ENCODE measurements at places on chromosomes 16 and 17.

GRCh38 chr16:89565506-89566372 lies 5.3 kb downstream of the RPL13 start:
- no peak for DNase-seq

GRCh38 chr17:8781776-8782175 lies 17.4 kb downstream of the MFSD6L start:
- no peak for DNase-seq

DNA sequence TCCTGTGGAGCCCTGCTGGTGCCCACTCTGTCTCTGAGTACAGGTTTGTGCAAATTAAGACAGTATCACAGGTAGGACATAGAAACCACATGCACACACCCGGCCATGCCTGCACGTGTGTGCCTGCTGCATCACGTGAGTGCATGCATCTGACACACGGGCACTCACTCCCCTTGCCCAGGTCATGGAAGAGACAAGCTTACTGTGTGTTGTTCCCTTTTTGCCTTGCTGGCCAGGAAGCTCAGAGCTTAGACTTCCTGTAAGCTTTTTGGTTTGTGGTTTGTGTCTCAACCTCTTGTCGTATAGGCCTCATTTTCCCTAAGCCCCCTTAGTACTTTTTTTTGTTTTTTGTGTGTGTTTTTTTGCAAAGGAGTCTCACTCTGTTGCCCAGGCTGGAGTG lies 25.0 kb downstream of the ZNF469 start:
- no peak for DNase-seq

DNA sequence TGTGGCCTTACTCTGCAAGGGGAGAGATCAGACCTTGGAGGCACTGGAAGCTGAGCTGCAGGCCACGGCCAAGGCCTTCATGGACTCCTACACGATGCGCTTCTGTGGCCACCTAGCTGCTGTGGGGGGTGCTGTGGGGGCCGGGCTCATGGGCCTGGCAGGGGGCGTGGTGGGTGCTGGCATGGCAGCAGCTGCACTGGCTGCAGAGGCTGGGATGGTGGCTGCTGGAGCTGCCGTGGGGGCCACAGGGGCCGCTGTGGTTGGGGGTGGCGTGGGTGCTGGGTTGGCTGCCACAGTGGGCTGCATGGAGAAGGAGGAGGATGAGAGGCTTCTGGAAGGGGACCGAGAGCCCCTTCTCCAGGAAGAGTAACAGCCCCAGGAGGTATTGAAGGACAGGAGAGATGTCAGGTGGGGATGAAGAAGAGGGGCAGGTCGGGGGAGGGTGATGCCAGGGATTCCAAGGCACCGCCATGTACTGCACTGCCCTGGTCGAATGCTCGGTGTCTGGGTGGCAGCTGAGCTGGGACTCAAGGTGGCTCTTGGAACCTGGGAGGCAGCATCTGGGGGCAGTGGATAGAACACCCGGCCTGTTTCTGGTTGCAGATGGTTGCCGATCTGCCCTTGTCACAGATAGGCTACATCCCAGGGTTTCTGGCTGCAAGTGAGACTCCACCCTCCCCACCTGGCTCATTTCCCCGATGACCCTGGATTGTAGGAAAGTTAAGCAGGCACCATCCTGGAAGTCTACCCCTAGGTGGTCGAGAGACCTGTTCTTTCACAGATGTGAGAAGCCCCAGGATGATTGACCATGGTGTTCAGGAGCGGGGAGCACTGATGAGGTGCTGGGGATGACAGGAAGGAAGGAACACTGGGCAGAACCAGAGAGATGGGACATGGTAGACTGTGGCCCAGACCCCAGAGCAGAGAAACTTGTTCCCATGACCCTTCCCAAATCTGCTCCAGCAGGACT lies 5.1 kb downstream of the RNF112 start:
- DNase-seq = no peak

DNA sequence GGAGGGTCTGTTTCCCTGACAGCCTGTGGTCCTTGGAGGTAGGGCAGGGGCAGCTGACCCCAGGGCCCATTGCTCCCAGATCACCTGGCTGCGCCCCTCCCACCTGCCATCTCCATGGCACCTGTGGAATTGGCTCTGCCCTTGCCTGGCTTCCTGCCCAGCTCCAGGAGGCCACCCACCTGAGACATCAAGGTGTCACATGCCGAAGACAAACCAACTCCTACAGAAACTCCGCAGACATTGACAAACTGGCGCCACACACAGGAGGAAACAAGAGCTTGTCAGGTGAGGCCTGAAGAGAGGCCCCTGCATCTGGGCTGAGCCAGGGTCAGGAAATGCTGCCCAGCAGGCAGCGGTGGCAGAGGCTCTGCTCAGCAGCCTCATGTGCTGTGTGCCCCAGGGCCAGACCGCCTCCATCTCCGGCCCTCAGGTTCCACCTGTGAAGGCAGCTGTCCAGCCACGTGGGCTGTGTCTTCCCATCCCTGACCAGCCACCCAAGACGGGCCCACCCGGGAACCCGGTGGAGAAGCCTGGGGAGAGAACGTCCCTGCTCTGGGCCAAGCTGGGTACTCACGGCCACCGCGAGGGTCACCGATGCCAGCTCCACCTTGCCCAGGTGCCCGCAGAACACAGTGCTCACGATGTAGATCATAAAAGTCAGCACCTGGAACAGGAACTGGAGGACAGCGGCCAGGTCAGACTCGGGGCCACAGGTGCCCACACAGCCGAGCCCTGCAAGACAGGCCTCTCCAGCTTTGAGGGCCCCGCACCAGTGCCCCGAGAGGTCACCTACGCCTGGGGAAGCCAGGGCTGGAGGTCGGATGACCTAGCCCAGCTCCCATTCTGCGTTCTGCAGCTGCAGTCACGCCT lies 1.6 kb downstream of the SLC47A2 start:
- no peak for DNase-seq

GRCh38 chr16:53266156-53266555 lies 168.1 kb upstream of the RBL2 start:
- no peak for DNase-seq

DNA sequence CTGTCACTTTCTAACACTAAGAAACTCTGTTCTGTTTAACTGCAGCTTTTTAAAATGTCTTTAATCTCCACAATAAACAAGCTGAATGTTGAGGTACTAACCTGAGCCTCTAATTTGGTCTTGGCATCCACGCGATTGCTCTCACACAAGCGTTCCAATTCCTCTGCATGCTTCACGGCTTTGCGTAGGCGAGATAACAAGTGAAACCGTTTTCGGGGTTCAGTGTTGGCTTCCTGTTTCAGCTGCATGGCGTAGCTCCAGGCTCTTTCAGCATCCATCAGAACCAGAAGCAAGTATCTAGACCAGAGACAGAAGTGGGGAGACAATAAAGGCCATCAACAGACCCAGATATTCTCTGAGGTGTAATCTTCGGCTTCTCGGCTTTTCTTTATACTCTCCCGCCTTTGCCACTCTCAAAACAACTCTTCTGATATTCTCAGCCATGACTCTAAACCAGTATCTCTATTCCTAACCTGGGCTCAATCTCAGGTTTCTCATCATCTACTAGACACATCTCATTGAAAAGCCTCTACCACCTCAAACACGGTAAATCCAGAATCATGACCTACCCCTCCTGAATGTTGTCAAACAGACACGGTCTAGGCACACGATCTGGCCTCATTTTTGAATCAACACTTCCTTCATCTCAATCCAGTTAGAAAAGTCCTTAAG lies 8.3 kb downstream of the SRP68 start:
- no peak for DNase-seq

GRCh38 chr16:66850115-66850815 lies 6.1 kb downstream of the CA7 start:
- no peak for DNase-seq

DNA sequence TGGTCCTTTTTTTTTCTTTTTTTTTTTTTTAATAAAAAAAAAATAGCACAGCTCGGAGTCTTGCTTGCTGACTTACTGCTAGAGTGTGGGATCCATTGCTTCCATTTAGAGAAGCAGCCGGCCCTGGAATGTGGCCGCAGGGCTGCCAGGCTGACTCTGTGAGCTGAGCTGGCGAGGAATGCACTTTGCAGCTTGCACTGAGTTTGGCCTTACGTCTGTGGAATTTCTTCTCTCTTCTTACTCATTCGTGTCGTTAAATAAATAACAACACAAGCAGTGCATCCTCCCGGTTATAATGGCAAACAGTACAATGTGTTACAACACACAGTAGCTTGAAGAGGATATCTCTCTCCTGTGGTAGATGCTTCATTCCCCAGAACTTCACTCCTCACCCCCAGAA lies 69.2 kb downstream of the PRKCB start:
- DNase-seq = no peak

DNA sequence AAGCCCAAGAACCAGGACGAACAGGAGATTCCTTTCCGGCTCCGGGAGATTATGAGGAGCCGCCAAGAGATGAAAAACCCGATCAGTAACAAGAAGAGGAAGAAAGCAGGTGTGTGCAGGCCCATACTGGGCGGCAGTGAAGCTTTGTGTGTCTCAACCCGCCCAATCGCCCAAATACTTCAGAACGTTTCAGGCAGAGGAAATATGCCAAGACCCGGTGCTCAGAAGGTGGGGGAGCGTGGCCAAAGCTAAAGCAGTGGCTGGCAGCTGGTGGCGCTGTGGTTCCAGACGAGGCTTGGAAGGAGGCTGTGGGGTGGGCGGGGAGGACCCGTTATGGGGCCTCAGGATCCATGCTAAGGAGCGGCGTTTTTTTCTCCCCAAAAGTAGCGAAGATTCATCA lies 1.2 kb downstream of the CCDC137 start:
- no peak for DNase-seq

DNA sequence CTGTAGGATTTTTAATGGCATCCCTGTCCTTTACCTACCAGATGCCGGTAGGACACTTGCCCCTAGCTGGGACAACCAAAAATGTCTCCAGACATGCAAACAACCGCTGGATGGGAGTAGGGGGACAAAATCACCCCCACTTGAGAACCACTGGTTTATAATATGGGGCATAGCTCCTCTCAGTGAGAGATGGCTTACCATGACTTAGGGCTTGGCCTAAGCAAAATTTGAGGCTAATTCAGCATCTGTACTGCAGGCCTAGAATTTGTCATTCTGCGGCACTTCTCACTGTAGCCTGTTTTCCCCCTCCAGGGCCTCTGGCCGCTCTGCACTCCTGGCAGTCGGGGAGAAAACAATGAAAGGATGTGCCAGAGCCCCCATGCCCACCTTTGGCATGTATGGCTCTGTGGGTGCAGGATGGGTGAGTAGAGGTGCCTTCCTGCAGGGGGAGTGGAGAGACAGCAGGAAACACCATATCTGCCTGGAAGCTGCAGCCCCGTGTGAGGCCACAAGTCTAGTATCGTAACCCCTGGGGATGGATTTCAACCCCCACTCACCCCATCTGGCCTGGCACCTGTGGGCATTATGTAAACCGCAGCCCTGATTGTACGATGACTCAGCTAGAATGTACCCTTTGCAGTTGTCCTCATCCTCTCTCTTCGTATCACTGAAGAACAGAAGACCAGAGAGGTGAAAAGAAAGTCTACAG lies 268.1 kb downstream of the SOX9 start:
- DNase-seq = no peak

- no peak for DNase-seq
These were observed 22.6 kb downstream of the ACSM1 start for GRCh38 chr16:20674684-20675487.

- no peak for DNase-seq
These were observed 87.8 kb downstream of the CRISPLD2 start for GRCh38 chr16:84907575-84907974.

DNA sequence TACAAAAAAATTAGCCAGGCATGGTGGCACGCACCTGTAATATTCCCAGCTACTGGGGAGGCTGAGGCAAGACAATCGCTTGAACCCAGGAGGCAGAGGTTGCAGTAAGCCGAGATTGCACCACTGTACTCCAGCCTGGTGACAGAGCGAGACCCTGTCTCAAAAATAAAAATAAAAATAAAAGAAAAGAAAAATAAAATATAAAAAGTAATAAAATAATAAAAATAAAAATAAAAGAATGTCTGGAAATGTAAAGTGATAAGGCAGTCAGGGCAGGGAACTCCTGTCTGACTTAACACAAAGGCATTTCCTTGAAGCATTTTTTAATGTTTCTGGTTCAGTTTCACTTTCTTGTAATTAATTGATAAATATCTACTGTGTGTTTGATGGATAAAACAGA lies 34.7 kb upstream of the DNAJA2 start:
- DNase-seq = no peak

DNA sequence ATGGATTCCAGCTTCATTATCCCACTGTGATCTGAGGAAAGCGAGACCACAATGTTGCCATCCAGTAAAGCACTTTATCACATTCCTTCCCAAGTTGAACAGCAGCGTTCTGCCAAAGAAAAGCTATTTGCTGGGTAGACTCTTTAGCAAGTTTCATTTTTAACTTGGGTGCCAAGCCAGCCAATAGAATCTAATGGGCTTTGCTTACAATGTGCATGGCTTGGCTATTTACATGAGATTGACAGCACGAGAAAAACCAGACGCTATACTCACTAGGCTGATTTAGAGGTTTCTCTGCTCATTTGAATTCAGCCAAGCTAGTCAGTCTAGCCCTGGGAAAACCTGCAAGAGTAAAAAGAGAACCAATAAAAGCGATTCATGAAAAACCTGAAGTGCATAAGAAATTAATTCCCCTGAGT lies 108.9 kb downstream of the CDH13 start:
- DNase-seq = no peak

DNA sequence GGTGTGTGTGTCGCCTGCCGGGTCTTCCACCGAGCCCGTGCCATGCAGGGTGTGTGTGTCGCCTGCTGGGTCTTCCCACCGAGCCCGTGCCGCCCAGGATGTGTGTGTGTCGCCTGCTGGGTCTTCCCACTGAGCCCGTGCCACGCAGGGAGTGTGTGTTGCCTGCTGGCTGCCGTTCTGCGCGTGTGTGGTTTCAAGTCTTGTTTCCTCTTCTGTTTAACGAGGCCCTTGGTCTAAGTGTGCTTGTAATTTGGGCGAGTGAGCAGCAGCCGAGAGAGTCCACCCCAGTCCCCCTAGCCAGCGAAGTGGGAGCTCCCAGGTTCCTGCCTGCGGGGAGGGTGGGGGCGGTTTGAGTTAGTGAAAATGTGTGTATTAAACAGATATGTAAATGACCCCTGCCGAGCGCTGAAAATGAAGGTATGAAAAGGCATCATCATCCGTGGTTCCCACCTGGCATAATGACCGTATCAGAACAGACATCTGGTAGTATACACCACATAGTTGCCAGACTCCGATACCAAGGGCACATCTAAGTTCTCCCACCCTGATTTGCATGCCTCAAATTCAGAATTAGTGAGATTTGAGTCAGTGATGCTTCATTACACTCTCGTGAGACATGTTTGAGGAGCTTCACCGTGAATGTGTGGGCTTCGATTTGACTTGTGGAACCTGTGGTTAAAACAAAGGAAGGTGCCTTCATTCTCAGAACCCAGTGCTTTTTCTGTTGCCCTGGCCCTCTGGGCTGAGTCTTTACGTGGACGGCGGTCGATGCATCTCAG lies 114.5 kb upstream of the CHMP6 start:
- no peak for DNase-seq

GRCh38 chr17:42399121-42399520 lies 10.9 kb upstream of the STAT3 start:
- no peak for DNase-seq

Data from smooth muscle cell of the brain vasculature (primary cell).